Parietal lobe (tissue), 2 donors: ENCODE measurements at places on chromosomes 2 and 18. TPM values are rescaled to one million over a fixed set of nuclear protein-coding genes. Genes with fewer than 3 reads are reported as not detected.

The RTP5 gene
- 3.1 TPM for total RNA-seq

The TTC32 gene
- total RNA-seq = 28.8 TPM

The EFEMP1 gene
- 0.94 TPM for total RNA-seq

The AFF3 gene
- 153 TPM for total RNA-seq

The BCL11A gene
- 313 TPM for total RNA-seq

The SLC8A1 gene
- total RNA-seq = 160 TPM

The SERPINB8 gene
- total RNA-seq = 1.3 TPM

The AP1S3 gene
- total RNA-seq = 8.5 TPM

The ANKRD53 gene
- total RNA-seq = 1.9 TPM
